ENCODE measurements at places on chromosomes 1 and 21.

DNA sequence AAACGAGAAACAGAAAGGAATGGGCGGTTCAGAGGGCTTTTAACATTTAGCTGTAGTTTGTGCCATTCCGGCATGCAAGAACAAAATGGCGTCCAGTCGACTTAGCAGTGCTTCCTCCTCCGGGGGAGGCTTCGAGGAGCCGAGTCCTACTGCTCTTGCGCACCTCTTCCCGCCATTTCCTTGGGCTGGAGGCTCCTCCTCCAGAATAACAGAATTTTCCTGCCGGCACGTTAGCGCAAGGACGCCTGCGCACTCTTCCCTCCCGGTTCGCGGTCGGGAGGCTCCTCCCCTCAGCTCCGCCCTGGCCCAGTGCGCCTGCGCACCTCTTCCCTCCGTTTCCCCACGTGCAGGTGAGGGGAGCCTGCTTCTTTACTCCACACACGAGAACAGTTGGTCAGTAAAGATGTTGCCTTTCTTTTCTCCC lies 1.0 kb downstream of the DMRTB1 start:
- no peak for DNase-seq

- DNase-seq: no peak
Measured at GRCh38 chr1:168556647-168557046, 12.8 kb upstream of the XCL2 start.

- no peak for DNase-seq
Measured at GRCh38 chr1:20448671-20449071, 37.3 kb downstream of the CAMK2N1 start.

GRCh38 chr1:48084826-48085225 lies 87.6 kb upstream of the TRABD2B start:
- no peak for DNase-seq
